ENCODE measurements at places on chromosomes 1 and 21.

- DNase-seq, result no peak
Measured at GRCh38 chr1:54845772-54846171, 41.2 kb downstream of the DHCR24 start.

- DNase-seq, result no peak
Measured at GRCh38 chr1:58573138-58573537, 3.9 kb downstream of the TACSTD2 start.

DNA sequence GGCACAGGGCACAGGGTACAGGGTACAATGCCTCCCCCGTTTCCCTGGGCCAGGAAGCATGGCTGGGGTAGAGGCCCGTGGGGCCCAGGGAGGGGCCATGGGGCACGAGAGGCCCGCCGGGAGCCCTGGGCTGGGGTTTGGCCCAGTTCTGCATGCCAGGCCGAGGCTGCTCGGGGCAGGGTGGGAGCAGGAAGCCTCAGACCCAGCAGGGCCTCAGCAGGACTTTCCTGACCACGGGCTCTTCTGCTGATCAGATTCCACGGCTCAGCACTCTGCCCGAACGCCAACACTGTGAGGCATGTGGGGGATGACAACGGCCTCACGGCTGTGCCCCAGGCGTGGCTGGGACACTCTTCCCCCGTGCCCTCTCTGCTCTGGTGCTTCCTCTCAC is 104.3 kb downstream of the NPHP4 start:
- DNase-seq, result no peak

DNA sequence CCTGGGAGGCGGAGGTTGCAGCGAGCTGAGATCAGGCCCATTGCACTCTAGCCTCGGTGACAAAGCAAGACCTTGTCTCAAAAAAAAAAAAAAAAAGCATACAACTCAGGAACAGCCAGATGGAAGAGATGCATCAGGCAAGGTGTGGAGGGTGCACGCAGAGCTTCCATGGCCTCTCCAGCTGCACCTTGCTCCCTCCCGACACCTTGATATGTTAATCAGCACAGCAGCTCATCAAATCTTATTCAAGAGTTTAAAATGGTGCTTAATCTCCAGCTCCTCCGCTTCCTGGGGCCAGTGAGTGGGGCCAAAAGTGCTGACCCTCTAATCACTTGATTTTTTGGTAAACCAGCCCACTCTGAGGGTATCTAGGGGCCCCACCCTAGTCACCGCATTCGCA is 29.3 kb upstream of the FAM89A start:
- no peak for DNase-seq
